ENCODE measurements at places on chromosomes 7 and 10.
A peak's percentile ranks its signal among the peaks of the same experiment; 100 is the strongest.

GRCh38 chr7:151745706-151746105 lies 131.2 kb downstream of the PRKAG2 start:
- no peak for DNase-seq

GRCh38 chr7:51299391-51300133 lies 17.0 kb downstream of the COBL start:
- DNase-seq, result no peak

DNA sequence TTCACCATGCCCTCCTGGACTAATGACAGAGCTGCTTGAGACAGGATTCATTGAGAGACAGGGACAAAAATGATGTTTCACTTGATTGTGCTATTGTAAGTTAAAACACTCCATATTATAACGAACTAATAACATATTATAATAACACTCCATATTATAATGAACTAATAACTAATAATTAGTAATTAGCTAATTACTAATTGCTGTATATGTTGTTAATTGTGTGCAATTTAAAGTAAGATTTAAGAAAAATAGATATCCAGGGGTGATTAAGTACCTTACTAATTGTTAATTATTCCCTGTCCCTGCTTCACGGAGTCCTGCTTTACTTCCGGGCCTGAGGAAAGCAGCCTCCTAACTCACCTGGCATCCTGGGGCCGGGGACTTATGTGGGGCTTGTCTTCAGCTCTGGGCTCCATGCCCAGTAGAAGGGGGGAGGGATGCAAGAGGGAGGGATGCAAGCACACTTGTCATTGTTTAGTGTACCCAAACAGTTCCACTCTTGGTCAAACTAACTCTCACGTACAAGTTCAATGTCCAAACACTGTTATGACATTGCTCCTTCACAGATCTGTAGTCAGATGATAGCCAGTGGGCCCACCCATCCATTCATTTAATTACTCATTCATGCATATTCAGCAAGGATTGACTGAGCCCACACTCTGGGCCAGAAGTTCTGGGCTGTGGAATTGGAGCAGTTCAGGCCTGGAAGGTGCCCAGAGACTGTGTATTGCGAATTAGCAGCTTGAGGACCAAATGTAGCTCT lies 53.8 kb downstream of the COL13A1 start:
- DNase-seq, result no peak

GRCh38 chr7:119167431-119167830 lies 942.9 kb downstream of the ANKRD7 start:
- no peak for DNase-seq

DNA sequence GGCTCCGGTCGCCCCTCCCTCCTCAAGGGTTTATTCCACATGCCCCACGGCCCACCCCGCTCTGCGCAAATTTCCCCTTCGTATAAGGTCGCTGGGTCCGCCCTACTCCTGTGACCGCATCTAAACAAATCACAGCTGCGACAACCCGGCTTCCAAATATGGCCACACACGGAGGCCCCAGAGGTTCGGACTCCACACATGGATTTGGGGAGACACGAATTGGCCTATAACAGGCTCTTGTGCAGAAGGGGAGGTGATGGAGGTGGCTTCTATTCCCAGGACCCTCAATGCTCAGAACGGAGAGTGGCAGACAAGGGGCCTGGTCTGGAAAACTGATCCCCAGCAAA lies 90.1 kb downstream of the FOXL3 start:
- peak; percentile 40 for DNase-seq

GRCh38 chr10:123463181-123463580 lies 203.0 kb upstream of the GPR26 start:
- no peak for DNase-seq

- no peak for DNase-seq
These were observed 2.7 kb upstream of the PRKRIP1 start for GRCh38 chr7:102393467-102393866.

GRCh38 chr10:52956861-52957260 lies 184.3 kb upstream of the MBL2 start:
- no peak for DNase-seq

DNA sequence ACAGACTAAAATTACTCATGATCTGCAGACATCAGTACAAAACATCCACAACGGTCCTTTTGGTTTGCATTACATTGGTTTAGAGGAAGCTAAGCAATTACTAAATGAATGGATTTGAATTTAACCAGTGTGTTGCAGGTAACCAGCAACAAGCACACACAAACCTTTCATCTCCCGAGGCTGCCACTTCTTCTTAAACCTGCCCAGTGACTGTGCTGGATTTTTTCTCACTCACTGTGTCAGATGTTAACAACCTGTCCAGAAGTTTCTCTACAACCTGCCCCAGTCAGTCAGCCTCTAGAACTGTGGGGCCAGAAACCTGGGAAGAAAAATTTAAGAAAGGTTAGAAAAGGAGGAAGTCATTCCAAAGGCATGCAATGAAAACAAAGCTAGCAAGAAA lies 2.4 kb upstream of the MEOX2 start:
- no peak for DNase-seq

GRCh38 chr10:59463909-59464308 lies 101.6 kb upstream of the FAM13C start:
- no peak for DNase-seq

DNA sequence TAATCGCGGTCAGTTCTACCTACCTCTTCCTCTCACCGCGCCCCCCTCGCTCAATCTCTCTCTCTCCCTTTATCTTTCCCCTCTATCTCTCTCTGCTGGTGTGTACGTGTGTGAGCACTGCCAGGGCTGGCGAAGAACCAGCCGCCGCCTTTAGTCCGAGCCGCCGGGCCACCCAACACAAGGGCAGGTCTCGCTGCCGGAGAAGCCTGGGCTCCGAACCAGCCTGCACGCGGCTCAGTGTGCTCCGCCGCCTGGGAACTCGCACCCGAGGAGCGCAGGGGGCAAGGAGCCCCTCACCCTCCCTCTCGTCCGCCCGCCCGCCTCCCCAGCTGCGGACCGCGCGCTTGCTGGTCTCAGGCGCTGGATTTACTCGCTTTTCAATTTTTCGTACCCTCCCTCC lies 1.7 kb downstream of the NXPH1 start:
- DNase-seq, result no peak

- DNase-seq, result no peak
These were observed 117.5 kb upstream of the ANLN start for GRCh38 chr7:36272211-36272566.

GRCh38 chr7:84412161-84412969 lies 217.8 kb upstream of the SEMA3A start:
- DNase-seq, result no peak

DNA sequence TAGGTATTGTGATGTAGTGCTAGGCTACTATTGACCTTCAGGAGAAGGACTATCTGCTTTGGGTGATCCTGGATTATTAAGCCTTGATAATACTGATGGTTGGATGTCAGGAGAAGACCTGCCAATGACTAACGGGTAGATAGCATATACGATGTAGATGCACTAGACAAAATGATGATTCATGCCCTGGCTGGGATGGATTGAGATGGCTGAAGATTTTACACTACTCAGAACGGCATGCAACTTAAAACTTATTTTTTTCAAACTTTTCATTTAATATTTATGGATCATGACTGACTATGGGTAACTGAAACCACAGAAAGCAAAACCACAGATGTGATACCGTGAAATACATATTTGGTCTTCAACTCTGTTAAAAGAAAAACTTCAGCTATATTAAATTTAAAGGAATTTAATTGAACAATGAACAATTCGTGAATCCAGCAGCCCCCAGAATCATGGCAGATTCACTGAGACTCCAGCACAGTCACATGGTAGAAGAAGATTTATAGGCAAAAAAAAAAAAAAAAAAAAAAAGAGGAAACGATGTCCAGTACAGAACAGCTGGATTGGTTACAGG lies 124.6 kb upstream of the CDK13 start:
- DNase-seq, result no peak

DNA sequence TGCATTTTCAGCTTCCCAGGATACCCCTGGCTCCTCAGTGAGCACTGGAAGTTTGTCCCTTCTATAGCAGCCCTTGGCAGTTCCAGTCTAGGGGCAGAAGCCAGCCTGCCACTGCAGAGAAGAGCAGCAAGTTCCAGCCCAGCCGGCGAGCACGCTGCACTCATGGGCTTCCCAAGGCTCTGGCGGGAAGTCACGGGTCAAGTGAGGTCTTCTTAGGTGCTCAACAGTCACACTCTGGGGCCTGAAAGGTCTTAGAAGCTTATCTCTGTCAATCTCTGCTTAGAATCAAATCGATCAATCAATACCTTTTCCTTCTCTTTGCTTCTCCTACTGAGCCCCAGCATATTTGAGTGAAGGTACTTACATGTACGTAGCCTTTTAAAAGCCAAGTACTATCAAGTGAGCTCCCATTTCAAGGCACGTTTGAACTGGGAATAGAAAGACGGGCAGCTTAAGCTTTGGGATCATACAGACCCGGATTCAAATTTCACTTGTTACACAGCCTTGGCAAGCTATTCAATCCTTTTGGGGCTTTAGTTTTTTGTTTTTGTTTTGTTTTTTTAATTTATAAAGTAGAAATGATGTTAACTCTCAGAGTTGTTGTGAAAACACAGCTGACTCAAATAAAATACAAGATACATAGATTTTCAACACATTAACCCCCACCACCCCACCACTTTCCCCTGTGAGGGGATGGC lies 152.6 kb upstream of the KLF14 start:
- no peak for DNase-seq

GRCh38 chr10:133072196-133072595 lies 15.5 kb upstream of the ADGRA1 start:
- no peak for DNase-seq

DNA sequence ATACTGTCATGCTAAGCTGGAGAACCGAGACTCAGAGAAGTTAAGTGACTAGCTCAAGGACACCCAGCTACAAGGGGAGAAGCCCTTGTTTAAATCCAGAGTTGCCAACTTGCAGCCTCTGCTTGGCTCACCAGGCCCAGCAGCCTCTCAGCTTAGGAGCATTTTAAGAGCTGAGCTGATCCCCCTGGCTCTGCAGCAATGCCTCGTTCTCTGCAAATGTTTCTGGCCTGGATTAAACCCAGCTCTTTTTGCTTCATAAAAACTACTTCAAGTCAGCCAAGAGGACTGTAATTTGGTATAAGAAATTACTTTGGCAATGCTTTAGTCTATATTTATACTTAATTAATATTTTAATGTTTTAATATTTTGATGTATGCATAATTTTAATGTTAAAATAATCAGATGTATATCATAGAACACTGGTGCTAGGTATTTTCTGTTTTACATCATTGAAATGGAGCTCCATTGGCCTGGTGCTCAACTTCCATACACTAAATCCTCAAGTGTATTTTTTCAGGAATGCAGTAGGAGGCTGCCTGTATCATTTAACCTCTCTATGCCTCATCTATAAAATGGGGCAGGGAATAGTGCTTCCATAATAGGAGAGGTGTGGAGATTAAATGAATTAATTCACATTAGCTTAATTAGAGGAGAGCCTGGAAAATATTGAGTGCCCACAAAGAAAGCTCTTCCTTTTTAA lies 184.2 kb downstream of the EMX2 start:
- no peak for DNase-seq

DNA sequence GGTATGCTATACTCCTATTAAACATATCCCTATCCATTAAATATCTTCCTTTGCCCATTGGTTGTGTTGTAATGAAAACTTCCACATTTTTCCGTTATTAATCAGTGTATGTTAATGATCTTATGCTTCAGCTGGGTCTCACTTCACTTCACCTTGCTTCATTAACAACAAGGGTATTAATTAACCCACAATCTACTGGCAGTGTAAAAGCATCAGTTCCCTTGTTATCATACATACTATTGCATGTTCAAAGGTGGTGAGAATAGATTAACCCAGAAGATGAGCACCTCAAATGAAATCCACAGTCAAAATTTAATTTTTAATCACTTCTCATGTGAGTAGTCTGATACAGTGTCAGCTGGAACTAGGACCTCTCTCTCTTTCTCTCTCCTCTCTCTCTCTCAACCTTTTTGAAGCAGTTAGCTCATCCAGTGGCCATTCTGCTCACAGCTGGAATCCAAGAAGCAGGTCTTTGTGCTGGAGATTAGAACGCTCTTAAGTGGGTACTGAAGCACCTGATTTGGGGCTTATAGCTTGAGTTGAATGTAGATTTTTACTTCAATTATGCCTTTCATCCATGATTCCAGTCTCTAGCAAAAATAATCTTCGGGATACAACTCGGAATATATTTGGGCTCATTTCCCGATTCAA lies 172.3 kb downstream of the RAPGEF5 start:
- DNase-seq, result no peak

GRCh38 chr10:24834869-24835268 lies 111.2 kb upstream of the ARHGAP21 start:
- no peak for DNase-seq

GRCh38 chr7:44320141-44320540 lies 5.3 kb downstream of the CAMK2B start:
- no peak for DNase-seq

GRCh38 chr10:79985481-79986072 lies 36.7 kb upstream of the SFTPD start:
- DNase-seq, result no peak

- DNase-seq, result peak; percentile 37
These were observed 1.6 kb upstream of the COL13A1 start for GRCh38 chr10:69800109-69800508.

DNA sequence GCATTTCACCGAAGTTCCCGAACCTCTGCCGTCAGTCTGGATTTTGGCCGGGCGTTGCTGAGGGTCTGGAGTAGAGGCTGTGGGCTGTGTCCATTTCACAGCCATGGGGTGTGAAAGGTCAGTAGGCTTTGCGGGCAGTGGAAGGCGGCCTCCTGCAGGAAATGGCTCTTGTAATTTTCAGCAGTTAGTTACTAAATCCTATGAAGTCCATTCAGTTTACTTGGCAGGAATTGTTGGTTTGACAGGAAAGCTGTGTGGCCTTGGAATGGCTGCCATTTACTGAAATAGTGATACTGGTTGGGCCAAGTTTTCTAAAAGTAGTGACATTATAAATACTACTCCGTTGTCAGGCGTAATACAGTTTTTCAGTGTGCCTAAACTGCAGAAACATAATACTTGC lies 303.7 kb downstream of the CCDC3 start:
- DNase-seq, result no peak
